ENCODE measurements at places on chromosomes 3 and 15.

DNA sequence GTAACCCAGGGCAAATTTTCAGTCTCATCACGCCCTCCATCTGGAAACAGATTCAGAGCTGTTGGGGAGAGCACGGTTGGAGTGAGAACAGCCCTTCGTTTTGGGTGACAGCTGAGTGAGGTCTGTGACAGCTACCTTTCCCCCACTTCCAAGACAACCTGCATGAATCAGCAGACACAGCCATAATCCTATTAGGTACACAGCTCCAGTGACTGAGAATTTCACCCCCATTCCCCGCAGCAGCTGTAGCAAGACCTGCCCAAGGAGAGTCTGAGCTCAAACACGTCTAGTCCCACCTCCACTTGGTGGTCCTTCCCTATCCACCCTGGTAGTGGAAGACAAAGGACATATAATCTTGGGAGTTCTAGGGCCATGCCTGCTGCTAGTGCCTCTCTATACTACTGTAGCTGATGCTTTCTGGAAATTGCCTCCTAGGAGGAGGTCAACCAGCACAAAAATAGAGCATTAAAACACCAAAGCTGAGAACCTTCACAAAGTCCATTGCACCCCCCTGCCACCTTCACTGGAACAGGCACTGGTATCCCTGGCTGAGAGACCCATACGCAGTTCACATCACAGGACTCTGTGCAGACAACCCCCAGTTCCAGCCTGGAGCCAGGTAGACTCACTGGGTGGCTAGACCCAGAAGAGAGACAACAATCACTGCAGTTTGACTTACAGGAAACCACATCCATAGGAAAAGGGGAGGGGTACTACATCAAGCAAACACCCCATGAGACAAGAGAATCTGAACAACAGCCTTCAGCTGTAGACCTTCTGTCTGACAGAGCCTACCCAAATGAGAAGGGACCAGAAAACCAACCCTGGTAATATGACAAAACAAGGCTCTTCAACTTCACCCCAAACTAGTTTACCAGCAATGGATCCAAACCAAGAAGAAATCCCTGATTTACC, 448.6 kb upstream of the CBLB start:
- DNase-seq, result no peak

DNA sequence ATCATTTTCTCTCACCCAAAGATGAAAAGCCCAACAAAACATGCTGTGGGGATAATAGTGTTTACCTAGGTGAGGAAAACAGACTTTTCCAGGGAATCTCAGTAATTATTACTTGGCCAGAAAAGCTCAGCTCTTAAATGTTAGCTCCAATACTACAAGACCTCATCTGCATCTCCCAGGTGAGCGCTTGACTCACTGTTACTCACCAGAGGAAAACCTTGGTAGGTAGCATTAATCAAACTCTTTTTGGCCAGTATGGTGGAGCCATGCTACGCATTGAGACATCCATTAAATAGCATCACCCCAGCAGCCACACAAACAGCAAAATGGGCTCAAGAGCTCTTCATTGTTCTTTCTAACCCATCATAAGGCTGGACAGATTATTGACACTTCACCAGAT, 99.0 kb downstream of the TIGIT start:
- no peak for DNase-seq

- no peak for DNase-seq
Observed at GRCh38 chr3:134035836-134036235, 6.1 kb upstream of the SLCO2A1 start.

- DNase-seq, result no peak
Observed at GRCh38 chr15:64530918-64531317, 70.5 kb downstream of the ZNF609 start.

GRCh38 chr15:63000706-63001105, 41.8 kb upstream of the TPM1 start:
- no peak for DNase-seq

GRCh38 chr3:18370672-18371071, 54.5 kb downstream of the SATB1 start:
- DNase-seq, result no peak

DNA sequence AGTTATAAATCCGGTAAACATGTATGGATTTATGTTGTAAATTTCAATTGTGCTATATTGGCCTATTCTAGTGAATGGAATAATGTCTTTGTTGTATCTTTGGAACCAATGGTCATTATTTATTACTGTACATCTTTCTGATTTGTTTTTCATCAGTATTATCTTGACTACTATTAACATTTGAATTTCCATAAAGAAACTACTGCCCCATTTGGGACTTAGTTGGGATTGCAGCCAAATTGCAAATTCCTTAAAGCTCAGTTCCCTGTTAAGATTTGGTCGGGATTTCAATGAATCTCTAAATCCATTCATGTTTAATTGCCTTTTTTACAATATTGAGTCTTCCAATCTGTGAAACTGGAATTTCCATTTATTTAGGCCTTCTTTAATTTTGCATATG, 822.4 kb upstream of the CADM2 start:
- no peak for DNase-seq

DNA sequence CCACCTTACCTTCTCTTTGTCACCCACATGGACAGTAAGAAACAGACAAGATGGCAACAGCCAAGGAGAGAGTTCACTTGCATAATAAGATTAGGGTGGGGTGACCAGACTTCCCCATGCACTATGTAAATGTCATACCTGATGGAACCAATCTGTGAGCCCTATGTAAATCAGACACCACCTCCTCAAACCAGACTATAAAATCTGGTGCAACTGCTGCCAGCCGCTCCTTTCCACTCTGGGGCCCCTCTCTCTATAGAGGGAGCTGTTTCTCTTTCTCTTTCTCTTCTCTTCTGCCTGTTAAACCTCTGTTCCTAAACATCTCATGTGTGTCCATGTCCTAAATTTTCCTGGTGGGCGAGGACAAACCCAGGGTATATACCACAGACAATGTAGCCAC, 405.5 kb upstream of the CNTN4 start:
- DNase-seq, result no peak

DNA sequence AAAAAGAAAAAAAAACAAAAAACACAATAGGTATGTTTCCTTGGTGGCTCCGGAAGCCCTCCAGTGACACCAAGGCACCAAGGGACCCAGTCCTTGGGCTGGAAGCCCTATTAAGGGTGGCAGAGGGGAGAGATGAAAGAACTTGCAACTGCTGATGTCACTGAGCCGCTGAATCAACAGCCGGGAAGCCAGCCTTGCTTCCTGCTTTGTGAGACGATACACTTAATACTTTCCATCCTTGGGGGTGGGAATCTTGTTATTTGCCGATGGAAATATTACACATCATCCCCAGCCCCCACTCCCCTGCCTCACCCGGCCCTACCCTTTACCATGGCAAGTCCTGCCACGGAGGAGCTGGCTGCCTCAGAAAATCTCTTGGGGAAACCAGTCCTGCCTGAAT, 5.6 kb upstream of the ISLR2 start:
- no peak for DNase-seq

- no peak for DNase-seq
Observed at GRCh38 chr15:69609176-69609575, 156.6 kb downstream of the RPLP1 start.

GRCh38 chr3:127606981-127607595, 8.9 kb downstream of the MCM2 start:
- no peak for DNase-seq

GRCh38 chr3:158777161-158777873, 24.5 kb upstream of the MFSD1 start:
- no peak for DNase-seq

GRCh38 chr3:177563792-177564191, 366.5 kb upstream of the TBL1XR1 start:
- no peak for DNase-seq

- DNase-seq, result no peak
Observed at GRCh38 chr3:46981932-46982471, 2.5 kb downstream of the NBEAL2 start.

DNA sequence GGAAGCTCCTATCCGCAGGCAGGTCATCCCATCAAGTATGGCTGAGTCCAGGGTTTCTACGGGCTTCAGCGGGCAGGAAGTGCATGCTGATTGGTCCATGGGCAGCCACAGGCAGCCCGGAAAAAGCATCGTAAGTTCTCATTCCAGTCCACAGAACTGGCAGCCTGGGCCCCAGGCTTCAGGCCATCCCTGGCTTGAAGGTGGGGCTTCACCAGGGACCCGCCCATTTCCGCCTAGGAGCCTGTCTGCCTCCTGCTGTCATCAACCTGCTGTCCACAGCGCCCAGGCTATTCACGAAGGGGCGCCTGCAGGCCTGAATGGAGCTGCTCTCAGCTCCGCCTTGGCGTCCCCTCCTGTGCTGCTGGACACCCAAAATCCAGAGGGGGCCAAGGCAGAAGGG, 13.9 kb downstream of the PCYT1A start:
- no peak for DNase-seq

- no peak for DNase-seq
Observed at GRCh38 chr15:70276401-70276800, 178.7 kb upstream of the TLE3 start.

GRCh38 chr15:86588413-86588812, 508.7 kb downstream of the AGBL1 start:
- no peak for DNase-seq

- DNase-seq, result peak; percentile 69
Observed at GRCh38 chr3:156290924-156291271, 170.5 kb downstream of the KCNAB1 start.

DNA sequence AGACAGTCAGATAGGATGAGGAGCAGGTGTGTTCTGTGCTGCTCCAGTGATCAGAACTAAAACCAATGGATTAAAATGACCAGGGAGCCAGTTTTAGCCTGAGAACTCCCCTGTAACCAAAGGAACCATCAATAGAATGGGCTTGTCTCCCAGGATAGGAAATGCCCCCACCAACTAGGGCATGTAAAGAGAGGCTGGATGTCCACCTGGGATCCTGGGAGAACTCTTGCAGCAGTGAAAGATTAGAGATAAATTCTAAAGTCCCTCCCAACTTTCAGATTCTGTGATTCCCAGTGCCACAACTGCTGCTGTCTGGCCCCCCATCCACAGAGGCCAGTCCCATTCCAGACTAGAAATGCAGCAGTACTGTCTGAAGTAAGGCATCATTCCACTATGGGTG, 33.8 kb downstream of the HDC start:
- DNase-seq, result no peak

- DNase-seq, result no peak
Observed at GRCh38 chr15:52220937-52221660, 29.9 kb upstream of the GNB5 start.

DNA sequence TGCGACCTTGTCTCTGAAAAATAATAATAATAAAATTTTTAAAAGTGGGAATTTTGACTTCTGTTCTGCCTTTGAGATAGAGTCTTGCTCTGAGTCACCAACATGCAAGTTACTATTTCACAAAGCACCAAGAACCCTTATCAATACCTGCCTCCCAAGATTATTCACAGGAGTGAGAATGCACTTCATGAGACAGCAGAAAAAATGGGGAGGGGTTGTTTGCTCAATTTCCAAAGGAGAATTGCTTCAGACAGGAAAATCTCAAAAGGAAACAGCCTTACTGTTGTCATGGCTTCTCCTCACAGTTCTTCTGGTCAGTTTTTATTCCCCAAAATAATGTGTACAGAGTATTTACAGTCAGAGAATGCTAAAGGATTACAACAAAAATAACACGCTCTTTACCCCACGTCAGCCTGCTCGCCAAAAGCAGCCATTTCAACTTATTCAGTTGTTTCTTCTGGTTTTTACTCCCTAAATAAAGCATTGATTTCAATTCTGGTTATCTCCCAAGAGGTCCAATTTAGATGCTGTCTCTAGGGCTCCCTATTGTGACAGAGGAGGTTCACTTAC, 89.0 kb downstream of the PPCDC start:
- no peak for DNase-seq

GRCh38 chr3:16294844-16295243, 29.8 kb downstream of the OXNAD1 start:
- no peak for DNase-seq

DNA sequence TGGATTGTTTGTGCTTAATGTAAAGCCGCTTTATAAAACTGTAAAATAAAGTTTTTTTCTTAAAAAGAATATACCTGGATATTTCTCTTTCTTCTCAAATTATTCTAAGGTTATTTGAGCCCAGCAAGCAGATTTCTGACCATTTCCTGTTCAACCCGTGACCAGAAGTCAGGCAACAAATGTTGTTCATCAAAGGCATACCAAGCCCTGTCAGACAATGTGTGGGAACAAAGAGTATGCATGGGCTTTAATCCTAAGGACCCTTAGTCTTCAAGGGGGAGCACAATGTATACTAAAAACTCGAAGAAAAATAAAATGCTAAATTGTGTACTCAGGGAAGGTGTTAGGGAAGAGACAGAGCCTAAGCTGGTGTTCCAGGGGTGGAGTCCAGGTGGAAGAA, 26.6 kb upstream of the PAQR5 start:
- DNase-seq, result no peak

DNA sequence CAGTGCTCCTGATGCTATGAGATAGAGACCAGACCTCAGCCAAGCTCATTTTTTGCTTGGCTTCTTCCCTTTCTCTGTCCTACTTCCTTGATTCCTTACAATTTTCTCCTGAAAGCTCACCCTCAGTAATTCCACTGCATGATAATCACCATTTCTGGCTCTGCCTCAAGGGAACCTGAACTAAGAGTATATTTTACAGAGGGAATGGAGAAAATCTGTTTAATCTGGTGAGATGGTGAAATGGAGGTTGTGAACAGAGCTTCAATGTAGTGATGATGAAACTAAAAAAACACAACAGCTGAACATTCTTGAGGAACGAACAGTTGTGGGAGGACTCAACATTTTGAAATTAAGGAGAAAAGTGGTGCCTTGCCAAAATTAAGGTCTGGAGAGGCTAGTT, 16.3 kb downstream of the HHLA2 start:
- no peak for DNase-seq

- DNase-seq, result peak; percentile 63
Observed at GRCh38 chr3:49671291-49672288, 2.6 kb upstream of the APEH start.

GRCh38 chr15:101723171-101723873, 951 bp downstream of the TARS3 start:
- no peak for DNase-seq

GRCh38 chr3:155323063-155323666, 29.7 kb upstream of the STRIT1 start:
- peak; percentile 44 for DNase-seq

GRCh38 chr3:134095005-134095404, 65.3 kb upstream of the SLCO2A1 start:
- DNase-seq, result no peak

GRCh38 chr15:76974456-76975036, 20.4 kb upstream of the PSTPIP1 start:
- DNase-seq, result no peak

DNA sequence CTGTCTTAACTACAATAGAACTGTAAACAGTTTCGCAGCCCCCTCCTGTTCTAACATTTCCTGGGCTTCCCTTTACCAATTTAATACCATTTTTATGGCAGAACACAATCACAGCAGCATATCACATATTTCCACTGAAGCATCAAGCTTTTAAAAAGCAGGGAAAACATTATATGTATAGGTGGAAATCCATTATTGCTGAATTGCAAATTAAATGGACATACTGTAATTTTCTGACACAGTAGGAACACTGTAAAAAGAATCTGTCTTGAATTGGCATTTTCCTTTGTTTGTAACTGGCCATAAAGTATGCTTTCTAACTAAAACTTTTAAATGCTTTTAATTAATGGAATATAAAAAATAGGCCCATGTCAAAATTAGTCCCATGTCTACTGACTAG, 1385.8 kb downstream of the SI start:
- no peak for DNase-seq

GRCh38 chr15:37820380-37821128, 113.9 kb upstream of the TMCO5A start:
- DNase-seq, result no peak

- no peak for DNase-seq
Observed at GRCh38 chr3:99774467-99774866, 43.2 kb upstream of the CMSS1 start.

- no peak for DNase-seq
Observed at GRCh38 chr3:50122071-50122470, 33.1 kb upstream of the SEMA3F start.

Measured in putamen (tissue), 1 donor.